T47D (cell line): ENCODE measurements at places on chromosomes 1 and 21.
A peak's percentile ranks its signal among the peaks of the same experiment; 100 is the strongest.

DNA sequence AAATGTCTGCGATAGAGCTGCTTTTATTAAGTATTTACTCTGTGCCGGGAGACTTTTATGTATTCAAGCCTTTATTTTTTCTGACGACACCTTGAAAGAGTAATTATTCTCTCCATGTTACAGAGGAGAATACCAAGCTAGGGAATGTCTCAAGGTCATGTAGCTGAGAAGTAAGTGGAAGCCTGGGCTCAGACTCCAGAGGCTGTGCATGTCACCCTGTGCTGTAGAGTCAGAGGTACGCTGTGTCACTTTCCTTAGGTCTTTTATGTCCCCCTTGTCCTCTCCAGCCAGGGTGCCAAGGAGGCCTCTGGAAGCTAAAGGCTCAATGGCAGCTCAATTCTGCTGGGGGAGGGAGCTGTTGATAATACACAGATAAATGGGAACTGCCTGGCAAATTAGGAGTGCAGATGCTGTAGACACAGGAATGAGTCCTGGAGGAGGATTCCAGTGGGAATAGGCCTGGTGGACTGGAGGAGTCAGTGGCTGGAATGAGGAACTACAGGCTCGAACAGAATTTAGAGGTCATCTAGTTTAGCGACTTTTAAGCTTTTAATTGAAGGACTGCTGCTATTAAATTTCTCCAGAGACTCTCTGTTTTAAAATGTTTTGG, 9.3 kb upstream of the IL19 start:
- DNase-seq: peak; percentile 62

- DNase-seq: peak; percentile 46
Measured at GRCh38 chr1:20166051-20166450, 19.8 kb upstream of the UBXN10 start.

DNA sequence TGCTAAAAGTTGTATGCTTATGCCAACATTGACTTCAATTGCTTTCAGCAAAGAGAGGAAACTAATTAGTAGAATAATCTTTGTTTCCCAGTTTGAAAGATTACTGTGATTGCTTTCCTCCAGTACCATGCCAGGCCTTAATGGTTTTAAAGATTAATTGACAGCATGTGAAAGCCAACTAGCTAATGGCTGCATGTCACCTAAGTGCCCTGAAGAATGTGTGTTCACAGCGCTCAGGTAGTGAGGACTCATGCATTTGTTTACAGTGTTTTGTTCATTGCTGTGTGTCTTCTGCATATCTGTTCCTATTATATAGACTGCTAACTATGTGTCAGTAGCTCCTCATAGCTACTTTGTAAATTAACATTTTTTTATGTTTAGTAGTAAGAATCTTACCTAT, 335.6 kb downstream of the LRRIQ3 start:
- DNase-seq: no peak

DNA sequence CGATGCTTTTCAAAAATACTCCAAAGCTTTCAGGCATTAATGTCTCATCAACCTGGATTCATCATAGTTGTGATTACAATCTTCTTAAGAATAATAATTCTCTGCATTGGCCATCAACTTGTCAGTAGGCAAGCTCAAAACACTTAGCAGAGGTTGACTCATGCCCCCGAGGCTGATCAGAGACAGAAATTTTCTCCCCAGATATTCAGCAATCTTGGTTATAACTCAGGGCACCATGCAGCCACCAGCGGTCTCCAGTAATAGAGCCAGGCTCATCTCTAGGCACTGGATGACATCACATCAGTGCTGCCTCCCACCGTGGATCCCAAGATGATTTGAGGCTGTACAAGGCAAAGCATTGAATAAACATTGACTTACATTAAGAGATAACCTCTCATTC, 14.3 kb upstream of the IFFO2 start:
- no peak for DNase-seq

- no peak for DNase-seq
Measured at GRCh38 chr1:9841460-9841859, 17.7 kb upstream of the CLSTN1 start.

- peak; percentile 2 for DNase-seq
Measured at GRCh38 chr1:85135392-85135798, 65.4 kb downstream of the SYDE2 start.

DNA sequence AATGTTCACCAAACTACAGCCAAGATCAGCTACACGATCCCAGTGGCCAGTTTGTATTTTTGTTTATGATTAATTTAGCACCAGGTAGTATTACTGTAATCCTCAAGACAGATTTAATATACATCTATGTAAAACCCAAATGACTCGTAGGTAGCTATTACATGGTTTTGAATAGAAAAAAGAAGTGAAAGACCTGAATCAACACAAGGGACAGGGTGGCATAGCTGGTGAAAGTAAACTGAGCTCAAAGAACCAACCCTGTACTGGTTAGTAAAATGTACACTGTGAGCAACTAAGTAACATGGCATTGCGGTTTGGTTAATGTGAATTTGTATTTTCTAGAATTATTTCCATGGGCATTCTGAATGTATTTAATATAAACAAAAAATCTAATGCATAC, 8.8 kb downstream of the GPATCH2 start:
- no peak for DNase-seq

- DNase-seq: no peak
Measured at GRCh38 chr1:15757575-15758342, 836 bp upstream of the FBLIM1 start.

DNA sequence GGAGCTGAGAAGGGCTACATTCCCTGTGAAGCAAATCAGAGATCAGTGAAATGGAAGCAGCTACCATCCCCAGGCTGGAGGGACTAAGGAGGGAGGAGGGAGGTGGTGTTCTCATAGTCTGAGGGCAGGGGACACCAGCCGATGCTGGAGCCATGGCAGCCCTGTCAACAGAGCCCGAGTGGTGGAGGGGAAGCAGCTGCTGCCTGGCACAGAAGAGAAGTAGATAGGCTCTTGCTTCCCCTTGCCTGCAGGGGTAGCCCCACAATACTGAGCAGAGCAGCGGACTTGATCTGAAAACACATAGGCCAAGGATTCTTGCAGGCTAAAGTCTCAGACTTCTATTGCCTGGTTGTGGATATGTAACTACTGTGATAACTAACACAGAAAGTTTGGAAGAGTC, 255.1 kb downstream of the FGGY start:
- no peak for DNase-seq

- DNase-seq: no peak
Measured at GRCh38 chr1:93459126-93459525, 11.2 kb downstream of the FNBP1L start.

DNA sequence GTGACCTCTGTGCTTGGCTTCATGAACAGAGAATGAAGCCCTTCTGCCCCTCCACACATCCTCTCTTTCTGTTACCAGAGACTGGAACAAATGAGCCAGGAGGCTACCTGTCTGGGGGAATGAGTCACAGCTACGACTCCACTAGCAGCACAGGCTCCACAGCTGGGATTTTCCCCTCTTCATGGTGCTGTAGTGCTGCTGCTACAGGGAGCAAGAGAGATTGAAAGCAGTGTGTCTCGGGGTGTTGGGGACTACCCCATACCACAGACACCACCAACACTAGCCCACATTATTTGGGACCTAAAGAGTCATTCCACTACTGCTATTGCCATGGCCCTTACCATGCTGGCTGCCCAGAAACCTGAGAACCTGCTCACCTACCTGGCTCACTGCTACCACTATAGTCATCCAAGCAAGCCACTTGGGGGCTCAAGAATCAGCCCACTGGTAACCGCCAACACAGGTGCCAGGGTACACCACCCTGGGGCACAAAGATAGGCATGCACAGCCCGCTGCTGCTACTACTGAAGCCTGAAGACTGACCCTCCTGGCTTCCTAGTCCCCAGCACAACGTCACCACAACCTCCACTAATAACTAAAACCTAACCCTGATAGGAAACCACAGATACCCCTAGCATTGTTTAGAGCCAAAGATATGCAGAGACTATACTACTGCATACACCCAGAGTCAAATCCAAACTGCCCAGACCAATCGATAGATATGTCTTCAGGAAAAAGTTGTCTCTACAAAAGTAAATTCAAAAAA, 17.7 kb downstream of the CD1E start:
- DNase-seq: no peak

DNA sequence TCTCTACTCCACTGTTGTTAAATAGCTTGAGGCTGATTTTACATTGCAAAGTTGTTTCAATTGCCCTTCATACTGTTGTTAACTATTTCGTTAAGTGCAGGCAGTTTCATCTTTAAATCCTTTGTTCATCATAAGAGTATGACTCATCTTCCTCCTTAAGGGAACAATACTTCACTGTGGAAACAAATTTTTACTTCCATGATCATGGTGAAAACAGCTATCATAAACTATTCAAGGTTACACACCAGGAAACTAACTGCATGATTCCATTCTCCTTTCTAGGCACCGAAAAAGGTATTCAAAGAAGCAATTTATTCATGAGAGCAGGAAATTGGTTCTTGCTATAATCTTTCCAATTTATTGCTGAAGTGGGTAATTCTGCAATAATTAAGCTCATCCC, 593.2 kb downstream of the LRRIQ3 start:
- DNase-seq: no peak

DNA sequence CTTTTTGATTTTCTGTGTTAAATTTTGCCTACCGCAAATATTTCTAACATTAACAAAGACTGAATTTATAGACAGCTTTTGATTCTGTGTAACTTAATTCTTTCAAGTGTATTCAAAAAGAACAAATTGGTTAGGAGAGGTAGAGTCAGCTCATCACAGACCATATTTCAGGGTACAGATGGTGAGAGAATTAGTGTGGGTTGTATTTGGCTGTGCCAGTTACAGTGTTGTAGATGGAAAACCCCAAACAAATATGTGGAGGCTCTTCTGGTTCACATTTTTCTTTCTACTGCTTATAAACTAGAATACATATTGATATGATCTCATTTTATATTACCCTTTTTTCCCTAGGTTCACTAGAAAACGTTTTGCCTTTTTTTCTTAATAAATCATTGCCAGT, 11.1 kb downstream of the RCAN3 start:
- no peak for DNase-seq

GRCh38 chr1:119675349-119676345, 27.6 kb upstream of the ZNF697 start:
- DNase-seq: peak; percentile 64

DNA sequence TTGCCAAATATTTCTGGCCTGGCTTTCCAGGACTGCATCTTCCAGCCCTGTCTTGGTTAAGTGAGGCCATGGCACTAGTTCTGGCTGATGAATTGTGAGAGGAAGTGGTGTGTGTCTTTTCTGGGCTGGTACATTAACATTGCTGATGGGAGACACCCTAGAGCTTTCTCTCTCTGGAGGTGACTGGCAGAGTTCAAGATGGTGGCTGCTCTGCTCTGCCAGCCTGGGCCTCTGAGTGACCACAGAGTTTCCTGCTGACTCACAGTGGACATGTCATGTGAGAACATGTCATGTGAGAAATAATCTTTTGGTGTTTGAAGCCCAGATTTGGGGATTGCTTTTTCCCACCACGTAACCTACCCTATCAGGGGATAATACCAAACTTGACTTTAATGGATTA, 218.0 kb upstream of the KIAA0040 start:
- DNase-seq: no peak
